ENCODE measurements at places on chromosomes 2 and 18.

GRCh38 chr18:8536231-8536630, 73.0 kb upstream of the RAB12 start:
- no peak for DNase-seq

DNA sequence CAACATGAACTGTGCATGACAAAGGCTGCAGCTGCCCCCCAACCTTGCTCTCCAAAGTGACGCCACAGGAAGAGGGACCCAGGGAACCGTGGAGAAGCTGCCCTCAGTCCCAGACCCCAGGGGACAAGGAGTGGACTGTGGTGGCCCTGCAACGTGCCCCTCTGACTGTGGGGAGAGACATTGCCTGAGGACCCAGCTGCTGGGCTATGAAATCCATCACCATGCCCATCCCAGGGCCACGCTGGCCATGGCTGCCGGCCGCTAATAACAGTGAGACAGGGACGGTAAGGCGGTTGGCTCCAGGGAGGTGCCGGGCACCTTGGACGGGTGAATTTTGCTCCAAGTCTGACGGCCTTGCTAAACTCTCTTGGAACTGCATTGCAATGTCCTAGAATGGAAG, 211.3 kb upstream of the HDAC4 start:
- no peak for DNase-seq

- DNase-seq: no peak
Observed at GRCh38 chr2:138515092-138515491, 13.5 kb downstream of the SPOPL start.

DNA sequence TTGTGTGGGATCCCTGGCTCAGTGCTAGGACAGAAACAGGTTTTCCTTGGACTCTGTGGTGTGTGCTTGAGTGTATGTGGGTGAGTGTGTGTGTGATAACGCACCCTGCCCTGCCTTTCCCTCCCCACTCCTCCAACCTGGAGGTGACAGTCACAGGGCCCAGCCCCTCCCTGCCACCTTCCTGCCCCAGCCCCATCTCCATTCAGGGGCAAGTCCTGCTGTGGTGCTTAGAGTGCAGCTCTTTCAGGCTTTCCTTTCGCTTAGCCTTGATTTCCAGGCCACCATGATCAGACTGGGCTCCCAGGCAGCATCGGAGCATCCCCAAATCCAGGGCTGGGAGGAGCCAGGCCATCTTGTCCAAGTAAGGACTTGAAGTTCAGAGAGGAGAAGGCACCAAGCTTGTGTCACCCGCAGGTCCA, 185.2 kb downstream of the ZFP36L2 start:
- DNase-seq: no peak

GRCh38 chr2:9970200-9971044, 18.9 kb downstream of the GRHL1 start:
- no peak for DNase-seq

GRCh38 chr2:173407646-173408045, 53.0 kb downstream of the CDCA7 start:
- DNase-seq: no peak

DNA sequence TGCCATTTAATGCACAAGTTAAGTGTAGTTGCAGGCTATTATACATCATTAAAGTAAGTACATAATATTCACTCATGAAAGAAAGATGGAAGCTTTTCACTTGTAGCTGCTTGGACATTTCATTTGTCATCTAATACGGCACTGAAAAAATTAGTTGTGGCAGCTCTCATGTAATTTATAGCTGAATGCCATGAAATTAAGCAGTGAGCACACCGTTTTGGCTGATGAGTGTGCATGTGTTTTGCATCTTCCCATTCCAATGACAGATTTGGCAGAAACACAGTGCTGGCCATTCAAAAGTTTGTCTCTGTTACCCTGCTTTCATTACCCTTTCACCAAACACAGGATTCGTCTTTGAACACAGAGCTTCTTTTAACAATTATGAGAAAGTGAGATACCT, 174.0 kb downstream of the PTGR3 start:
- DNase-seq: no peak

- no peak for DNase-seq
Observed at GRCh38 chr18:79640064-79640672, 39.4 kb upstream of the CTDP1 start.

DNA sequence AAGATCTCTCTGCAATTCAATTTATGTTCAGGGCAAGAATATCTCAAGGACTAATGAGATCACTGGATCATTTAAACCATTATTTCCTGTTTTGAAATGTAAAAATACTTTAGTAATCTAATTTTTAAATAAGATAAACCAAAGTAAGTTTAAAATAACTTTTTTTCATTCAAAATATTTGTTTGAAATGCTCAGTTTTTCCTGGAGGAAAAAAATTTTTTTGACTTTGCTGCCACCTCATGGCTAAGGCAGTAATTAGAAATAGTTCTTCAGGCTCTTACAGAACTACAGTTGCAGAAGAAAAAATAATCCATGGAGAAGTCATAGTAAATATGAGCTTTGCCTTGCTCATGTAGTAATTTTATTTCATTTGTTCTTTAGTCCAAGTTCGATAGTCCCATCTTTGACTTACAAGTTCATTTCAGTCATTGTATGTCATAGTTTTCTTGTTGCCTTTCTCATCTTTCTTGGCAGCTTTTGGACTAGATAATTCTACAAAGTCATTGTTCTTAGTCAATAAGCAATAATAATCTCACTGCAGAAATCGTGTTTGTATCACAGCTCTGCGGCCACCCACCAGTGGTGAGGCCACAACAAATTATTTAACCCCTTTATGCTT, 127.4 kb downstream of the DPP4 start:
- DNase-seq: peak; percentile 68

DNA sequence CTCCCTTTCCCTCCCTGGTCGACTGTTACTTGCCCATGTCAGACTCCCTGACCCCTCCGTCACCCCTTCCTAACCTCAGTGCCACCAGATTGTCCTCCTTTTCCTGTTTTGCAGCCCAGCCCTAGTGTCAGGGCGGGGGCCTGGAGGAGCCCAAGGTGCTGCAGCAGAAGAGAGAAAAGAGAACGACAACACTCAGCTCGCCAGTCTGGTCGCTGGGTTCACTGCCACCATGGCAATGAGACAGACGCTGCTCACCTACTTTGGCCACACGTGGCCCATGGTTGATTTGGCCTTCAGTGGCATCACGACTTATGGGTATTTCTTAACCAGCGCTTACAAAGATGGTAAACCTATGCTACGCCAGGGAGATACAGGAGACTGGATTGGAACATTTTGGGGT, 108.4 kb upstream of the RMDN2 start:
- no peak for DNase-seq

DNA sequence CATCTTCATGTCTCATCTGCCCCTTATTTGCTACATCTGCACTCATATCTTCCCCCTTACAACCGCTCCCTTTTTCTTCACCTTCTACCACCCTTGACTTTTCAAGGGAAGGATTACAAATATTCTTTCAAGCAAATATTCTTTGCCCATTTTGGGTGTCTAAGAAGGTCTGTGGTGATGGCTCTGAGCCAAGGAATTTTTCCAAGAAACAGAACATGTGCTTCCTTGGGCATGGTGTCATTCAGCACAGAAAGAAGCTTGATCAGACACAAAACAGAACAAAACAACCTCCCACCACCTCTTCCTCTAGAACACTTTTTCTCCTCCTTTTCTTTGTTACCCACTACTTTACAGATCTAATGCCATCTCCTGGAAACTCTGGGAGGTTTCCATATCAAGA, 313.7 kb downstream of the SATB2 start:
- DNase-seq: peak; percentile 8

- peak; percentile 68 for DNase-seq
Observed at GRCh38 chr2:27723372-27724144, 48.0 kb upstream of the MRPL33 start.

DNA sequence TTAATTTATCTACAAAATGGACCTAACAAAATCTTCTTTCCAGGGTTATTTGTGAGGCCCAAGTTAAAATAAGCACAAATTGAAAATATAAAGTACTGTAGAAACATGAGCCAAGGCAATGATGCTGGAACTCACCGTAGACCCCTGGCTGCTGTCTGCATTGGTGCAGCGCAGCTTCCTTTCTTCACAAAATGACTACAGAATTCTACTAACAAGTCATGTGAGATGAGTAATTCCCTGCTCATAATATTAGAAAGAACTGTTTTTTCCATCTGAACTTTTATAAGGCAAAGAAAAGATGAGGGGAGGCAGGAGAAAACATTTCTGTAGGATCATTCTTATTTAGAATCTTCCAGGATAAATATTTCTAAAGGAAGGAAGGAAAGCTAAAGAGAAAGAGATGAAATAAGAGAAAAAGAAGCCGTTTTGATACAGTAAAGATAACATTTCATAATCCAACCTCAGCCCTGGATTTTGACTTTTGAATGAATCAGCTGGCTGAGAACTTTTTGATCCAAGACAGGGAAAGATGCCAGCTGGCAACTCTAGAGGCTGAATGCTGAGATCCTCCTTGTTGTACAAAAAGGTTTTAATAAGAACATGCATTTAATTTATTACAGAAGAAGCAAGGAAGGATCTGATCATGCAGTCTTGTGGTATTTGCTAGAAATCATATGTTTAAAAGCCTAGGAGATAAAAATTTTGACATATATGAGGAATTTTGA, 183.9 kb upstream of the KLHL14 start:
- DNase-seq: no peak

GRCh38 chr2:132589111-132589830, 80.7 kb downstream of the LYPD1 start:
- DNase-seq: no peak

DNA sequence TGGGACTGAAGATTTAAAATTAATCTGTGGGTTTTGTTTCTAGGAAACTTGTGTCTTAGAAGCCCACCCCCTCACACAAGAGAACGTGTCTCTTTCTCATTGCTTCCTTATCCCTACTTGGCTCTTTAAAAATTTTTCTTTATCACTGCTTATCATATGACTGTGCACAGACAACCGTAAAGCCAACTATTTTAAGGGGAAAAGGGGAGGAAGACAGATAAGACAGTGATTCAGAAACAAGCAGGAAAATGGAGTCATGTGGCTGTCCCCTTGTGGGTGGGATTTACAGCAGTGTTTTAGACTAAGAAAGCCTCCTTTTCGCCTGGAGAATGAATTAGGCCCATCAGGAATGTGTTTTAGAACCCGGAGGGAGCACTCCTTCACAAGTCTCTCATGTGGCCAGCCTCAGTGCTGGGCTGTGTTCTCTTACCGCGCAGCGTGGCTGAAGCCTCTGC, 17.6 kb downstream of the PRKCE start:
- peak; percentile 86 for DNase-seq

DNA sequence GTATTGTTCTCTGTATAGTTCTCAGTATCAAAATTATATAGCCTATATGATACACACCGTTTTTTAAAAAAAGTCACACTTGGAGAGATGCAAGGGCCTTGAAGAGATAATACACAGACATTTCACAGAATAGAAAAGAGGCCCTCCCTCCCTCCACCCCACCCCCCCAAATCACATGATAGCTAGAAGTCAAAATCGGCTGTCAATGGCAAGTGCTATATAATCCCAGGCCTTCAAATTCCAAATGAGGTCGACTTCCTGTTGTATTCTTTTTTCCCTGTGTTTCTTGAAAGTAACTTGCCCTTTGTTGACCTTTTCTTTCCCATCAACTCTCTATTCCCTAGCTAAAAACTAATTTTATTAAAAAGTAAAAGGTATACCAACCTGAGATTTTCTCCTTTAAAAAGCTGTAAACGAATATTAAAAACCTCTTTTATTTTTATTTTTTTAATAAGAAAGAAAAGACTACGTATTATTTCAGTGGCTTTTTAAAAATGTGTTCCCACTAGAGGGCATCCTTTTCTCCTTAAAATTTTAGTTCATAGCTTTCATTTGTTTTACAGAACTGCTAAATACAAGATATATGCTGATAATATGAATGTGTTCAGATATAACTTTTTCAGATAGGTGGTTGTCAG, 46.6 kb downstream of the KCMF1 start:
- peak; percentile 47 for DNase-seq

DNA sequence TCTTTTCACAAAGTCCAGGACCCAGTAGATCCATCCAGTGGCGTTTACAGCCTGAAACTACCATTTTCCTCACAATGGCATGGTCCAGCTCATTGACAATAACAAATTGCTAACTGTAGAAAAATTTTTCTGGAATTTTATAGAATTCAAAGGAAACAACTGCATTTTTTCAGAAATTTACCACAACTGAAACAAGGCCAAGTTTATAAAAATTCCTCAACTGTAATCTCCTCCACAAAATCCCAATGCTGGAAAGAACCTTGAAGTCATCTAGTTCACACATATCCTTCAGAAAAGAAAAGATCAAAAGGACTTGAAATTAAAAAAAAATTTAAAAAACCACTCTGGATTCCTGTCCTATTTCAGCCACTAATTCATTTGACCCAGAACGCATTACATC, 226.0 kb upstream of the CTAGE1 start:
- no peak for DNase-seq

- DNase-seq: peak; percentile 62
Observed at GRCh38 chr18:58104096-58104495, 60.1 kb downstream of the NEDD4L start.

DNA sequence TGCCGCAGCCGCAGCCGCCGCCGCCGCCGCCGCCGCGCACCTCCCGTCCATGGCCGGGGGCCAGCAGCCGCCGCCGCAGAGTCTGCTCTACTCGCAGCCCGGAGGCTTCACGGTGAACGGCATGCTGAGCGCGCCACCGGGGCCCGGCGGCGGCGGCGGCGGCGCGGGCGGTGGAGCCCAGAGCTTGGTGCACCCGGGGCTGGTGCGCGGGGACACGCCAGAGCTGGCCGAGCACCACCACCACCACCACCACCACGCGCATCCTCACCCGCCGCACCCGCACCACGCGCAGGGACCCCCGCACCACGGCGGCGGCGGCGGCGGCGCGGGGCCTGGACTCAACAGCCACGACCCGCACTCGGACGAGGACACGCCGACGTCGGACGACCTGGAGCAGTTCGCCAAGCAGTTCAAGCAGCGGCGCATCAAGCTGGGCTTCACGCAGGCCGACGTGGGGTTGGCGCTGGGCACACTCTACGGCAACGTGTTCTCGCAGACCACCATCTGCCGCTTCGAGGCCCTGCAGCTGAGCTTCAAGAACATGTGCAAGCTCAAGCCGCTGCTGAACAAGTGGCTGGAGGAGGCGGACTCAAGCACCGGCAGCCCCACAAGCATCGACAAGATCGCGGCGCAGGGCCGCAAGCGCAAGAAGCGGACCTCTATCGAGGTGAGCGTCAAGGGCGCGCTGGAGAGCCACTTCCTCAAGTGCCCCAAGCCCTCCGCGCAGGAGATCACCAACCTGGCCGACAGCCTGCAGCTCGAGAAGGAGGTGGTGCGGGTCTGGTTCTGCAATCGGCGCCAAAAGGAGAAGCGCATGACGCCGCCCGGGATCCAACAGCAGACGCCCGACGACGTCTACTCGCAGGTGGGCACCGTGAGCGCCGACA, 2.4 kb downstream of the POU3F3 start:
- DNase-seq: no peak
